ENCODE measurements at places on chromosomes 12 and 14. TPM values are rescaled to one million over a fixed set of nuclear protein-coding genes. Genes with fewer than 3 reads are reported as not detected.

DNA sequence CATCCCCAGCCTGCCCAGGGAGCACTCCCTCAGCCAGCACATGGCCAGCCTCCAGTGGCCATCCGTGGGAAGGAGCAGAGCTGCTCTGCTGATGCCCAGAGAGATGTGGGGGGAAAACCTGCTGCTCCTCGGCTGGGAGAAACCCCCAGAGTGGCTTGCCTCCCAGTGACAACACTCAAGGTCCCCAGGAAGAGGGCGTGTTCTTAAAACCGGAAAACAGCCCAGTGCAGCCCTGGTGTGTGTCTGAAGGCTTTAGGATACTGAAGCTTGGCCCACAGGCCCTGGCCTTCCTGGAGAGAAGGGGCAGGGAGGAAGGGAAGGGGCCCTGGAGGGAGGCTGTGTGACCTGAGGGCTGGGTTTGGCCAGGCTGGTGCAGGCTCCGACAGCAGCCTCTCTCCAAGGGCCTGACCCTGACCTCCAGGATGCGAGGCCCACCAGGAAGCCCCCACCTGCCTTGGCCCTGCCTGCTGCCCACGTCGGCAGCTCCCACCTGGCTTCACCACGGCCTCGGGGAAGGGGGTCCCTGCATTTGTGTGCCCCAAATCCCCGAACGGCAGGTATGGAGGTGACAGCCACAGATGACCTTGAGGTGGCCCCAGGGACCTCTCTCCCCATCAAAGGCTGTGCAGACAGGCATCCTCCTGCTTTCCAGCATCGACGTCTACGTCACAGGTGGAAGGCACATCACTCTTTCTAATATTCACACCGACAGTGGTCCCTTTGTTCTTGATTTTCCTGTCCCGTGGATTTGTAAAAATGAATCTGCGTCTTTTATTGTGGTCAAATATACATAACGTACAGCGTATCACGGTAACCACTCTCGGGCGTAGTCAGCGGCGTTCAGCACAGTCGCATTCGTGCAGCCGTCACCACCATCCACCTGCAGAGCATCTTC lies 190.0 kb upstream of the C14orf180 start:
- DNase-seq = no peak

DNA sequence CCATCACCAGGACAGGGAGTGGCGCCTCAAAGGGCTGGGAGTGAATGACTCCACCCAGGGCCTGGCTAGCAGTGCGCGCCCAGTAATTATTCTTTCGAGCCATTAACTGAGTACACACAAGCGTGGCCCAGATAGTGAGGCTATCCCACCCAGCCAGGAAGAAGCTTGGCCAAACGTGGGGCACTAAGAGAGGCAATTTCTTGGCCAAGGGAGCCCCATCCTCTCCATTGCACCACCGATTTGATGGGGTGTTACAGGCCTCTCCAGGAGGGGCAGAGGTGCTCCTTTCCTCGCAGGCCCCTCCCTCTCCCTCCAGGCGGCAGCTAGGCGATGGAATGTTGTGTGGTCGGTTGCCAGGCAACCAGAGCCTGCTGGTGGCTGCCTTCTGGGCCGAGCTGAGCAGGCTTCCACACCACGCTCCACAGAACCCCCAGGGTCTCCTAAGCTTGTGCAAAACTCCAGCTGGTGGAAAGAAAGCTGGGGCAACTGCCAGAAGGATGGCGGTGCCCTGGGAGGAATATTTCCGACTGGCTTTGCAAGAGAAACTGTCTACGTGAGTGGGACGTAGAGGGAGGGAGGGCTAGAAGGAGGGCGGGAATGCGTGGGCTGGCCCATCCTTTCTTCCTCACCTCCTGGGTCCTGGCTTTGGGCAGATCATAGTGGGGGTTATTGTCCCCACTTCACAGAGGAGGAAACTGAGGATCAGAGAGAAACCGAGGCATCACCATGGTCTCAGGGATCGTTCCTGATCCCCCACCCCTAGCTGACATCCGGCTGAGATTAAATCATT lies at the start of gene CFAP73:
CFAP73 (plus strand) TSS at position 364 of the 790 bp plus-strand sequence; CDS start at position 498, 134 bp downstream.
- peak; percentile 91 for DNase-seq

- DNase-seq = no peak
Measured at GRCh38 chr14:76984787-76985375, 43.6 kb downstream of the IRF2BPL start.

DNA sequence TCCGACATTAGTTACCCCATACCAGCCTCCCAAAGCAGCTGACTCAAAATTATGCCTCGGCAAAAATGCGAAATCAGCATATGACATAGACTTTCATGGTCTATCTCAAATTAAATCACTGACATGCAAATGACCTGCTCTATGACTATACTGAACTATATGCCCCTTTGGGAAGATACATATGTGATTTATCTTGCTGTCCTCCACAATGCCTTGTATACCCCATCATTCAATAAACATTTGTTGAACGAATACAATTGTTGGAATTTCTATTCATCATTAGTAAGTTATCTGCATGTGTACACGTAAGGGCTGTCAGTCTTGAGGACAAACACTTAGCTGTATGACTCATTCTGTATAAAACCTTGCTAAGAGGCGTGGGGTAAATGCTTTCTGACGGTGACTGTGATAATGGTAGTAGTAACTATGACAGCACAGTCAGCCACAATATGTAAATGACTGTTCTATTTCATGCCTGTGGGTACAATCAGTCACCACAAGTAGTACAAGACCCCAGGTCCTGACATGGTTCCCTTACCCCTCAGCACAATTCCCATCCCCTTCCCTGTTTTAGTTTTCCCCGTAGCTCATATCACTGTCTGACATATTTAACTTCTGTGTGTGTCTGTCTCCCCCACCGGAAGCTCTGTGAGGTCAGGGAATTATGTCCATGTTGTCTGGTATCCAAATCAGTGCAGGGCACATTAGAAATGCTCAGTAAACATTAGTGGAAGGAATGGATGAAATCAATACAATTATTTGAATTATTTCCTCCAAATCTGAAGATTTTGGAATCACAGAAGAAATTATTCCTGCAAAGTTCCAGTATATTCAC lies 42.8 kb downstream of the STXBP6 start:
- DNase-seq = peak; percentile 27

Gene PLEKHG7
- total RNA-seq = 0.12 TPM

Measured in Caco-2 (cell line).